ENCODE measurements at places on chromosomes 1 and 21.

DNA sequence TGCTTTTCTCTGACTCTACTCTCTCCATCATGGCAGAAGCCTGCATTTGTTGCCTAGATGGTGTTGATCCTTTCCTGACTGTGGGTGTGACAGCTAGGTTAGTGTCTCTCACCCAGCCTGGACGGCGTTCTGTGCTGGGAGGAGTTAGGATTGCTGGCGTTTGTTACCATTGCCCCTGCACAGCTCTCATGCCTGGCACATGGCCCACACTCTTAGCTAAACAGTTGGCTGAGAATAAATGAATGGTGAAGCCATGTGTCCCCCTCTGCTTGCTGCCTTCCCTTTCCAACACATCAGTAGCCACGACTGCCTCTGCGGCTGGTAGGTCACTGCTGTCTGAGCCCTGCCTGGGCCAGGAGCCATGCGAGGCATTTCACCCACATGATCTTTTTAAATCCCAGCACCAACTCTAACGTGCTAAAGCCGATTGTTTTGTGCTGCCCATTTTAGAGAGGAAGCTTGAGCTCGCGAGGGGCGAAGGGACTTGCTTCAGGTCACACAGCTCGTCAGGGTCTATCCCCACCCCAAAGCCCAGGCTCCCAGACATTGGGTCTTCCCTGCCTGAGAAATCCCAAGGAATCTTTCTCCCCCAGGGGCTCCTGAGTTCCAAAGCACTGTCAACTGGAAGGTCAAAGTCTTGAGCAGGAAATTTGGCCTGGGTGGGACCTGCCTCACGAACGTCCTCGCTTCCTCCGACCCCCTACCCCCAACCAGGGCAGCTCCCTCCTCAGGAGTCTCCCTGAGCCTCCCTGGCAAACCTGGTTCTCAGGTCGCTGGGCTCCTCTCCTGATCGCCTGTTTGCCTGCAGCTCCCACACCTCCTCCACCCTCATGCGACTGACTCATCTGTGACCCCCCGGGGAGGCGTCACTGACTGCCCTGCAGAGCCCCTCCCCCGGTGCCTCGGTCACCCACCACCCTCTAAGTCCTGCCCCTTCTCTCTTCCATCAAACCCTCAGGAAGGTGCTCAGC lies 271.7 kb upstream of the C1orf174 start:
- no peak for DNase-seq

DNA sequence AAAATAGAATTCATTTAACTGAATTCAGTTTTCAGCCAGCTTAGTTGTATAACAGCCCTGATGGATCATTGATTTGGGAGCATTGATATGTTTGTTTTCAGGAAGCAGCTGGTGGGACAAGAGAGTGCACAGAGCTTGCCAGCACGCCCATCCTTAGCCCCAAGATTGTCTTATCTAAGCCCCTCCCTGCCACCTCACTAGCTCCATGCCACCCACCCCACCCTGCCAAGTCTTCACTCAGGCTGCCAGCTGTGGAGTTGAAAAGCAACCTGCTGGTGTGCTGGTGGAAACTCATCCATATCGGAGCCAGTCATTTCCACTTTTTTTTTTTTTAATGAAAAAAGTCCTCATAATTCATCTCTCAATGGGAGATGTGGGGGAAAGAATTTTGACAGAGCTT lies 11.8 kb downstream of the KIRREL1 start:
- DNase-seq = no peak

GRCh38 chr1:90472775-90473174 lies 244.3 kb downstream of the BARHL2 start:
- DNase-seq = peak; percentile 56

GRCh38 chr1:156232201-156232894 lies 9.6 kb upstream of the BGLAP start:
- DNase-seq = no peak

DNA sequence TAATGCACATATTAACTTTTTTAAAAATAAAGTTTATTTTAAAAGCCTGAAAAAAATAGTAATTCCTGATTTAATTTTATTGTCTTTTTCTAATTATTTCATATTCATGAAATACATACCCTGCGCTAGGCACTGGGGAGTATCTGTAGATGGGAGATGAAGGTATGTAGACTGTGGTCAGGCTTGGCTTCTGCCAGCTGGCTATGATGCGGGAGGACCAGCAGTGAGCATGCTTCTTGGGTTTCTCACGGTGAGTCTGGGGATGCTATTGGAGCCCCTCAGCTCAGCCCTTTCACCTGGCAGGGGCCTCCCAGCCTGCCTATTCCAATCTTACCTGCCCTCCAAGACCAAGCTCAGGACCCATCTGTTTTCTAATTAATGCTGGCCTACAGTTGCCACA lies 138.4 kb downstream of the NOS1AP start:
- DNase-seq = no peak

DNA sequence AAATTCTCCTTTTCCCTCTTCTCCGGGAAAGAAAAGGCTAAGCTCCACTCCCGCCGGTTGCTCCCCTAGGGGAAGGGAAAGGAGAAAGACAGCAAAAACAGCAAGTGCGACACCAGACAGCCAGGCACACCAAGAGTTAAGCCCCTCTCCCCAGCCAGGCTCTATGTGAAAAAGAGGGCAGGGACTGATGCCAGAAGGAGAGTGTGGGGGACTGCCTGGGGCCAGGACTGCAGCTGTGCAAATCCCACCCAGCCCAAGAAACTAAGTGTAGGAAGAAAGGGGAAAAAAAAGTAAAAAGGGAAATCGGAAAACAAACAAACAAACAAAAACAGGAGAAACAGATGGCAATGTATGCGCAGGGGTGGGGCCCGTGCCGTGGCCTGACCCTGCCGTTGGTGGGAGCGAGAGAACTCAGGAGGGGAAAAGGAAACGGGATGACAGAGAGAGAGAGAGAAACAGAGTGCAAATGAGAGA lies 27.7 kb upstream of the FMO1 start:
- DNase-seq = no peak

Measured in DND-41 (cell line).